Activated naive CD4-positive, alpha-beta T cell (primary cell): ENCODE measurements at places on chromosomes 11 and 22.

DNA sequence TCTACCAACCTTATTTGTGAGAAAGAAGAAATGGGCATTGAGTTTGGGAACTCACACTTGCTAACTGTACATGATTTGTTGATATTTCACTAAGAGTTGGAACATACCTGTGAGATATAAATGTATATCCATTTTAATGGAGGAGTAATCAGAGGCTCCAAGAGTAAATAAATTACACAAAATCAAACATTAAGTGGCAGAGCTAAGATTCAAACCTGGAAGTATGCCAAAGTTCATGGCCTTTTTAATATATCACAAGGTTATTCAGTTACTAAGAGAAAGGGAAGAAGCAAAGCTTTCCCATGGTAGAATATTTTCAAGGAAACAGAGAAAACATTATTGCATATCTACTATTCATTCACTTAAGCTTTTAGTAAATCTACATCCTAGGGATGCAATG, 1641.1 kb downstream of the FAM181B start:
- no peak for DNase-seq

- DNase-seq = no peak
Measured at GRCh38 chr11:11710556-11710955, 88.8 kb upstream of the GALNT18 start.

DNA sequence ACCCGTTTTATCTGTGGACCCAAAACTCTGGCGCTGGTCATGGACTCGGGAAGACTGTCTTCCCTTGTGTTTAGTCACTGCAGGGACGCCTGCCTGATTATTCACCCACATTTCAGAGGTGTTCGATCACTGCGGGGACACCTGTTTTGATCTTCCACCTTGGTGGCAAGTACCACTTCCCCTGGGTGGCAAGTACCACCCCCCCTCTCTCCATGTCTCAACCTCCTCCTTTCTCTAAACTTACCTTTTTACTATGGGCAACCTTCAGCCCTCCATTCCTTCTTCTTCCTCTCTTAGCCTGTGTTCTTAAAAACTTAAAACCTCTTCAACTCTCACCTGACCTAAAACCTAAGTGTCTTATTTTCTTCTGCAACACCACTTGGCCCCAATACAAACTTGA, 1.9 kb upstream of the NDUFC2 start:
- DNase-seq = no peak

DNA sequence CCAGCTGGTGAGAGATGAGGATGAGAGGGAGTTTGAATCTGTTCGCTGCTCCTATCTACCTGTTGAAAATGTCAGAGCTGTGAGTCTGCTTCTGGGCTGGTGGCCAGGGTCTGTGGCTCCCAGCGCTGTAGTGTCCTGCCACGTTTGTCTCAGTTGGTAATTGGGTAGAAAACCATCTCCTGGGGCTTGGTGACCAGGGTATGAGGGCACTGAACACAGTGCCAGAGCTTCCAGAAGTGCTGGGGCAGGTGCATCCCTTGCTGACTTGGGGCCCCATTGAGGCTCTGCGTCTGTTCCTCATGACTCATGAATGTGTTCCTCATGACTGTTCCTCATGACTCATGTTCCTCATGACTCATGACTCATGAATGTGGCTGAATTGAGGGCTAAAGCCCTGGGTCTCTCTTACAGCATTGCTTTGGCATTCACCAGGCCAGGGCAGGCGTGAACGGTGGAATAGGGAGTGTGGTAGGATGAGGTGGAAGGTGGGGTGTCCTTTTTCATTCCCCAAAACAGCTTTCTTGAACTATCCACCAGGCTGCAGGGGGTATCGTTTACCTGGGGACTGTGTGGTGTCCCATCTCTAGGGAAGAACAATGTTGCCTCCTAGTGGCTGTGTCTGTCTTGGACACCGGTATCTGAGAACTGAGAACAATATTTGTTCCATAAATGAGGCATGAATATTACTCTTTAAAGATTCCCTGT, 139.5 kb downstream of the COMMD9 start:
- no peak for DNase-seq

DNA sequence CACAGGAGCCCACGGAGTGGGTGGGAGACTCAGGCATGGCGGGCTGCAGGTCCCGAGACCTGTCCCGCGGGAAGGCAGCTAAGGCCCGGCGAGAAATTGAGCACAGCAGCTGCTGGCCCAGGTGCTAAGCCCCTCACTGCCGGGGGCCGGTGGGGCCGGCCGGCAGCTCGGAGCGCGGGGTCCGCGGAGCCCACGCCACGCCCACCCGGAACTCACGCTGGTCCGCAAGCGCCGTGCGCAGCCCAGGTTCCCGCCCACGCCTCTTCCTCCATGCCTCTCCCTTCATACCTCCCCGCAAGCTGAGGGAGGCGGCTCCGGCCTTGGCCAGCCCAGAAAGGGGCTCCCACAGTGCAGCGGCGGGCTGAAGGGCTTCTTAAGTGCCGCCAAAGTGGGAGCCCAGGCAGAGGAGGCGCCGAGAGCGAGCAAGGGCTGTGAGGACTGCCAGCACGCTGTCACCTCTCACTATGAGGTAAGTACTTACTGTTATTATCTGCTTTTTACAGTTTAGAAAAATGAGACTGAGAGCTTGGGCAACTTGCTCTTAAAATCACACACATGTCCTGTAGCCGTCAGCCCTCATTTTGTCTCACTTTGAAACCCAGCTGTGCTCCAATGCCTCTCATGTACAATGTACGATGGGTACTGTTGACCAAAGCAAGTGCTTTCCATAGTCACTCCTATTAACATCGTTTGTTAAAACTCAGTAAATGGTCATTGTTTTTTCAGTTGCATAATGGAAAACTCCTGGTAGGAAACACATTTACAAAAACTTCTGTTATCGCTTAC, 12.2 kb upstream of the OR10D3 start:
- no peak for DNase-seq
